ENCODE measurements at places on chromosomes 6 and 20.
A peak's percentile ranks its signal among the peaks of the same experiment; 100 is the strongest.

DNA sequence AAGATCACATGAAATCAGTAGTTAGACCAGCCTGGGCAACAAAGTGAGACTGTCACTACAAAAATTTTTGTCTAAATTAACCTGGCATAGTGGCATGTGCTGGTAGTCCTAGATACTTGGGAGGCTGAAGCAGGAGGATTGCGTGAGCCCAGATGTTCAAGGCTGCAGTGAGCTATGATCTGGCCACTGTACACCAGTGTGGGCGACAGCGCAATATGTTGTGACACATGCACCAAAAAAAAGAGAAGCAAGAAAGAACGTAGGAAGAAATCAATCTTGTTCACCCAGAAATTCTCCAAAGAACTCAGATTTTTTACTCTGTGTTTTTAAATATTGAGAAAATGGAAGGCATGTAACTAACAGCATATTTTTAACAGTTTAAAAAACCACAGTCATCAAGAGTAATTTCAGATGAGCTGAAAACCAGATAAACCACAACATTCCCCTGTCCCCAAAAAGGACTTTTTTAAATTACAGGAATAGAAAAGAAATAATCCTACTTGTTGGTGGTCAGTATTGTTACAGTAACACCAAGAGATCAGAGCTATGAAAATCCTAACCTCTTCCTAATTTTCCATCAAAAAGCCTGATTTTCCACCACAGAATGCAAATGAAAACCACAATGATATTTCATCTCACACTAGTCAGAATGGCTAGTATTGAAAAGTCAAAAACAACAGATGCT lies 240.2 kb downstream of the KHDC1L start:
- no peak for DNase-seq

DNA sequence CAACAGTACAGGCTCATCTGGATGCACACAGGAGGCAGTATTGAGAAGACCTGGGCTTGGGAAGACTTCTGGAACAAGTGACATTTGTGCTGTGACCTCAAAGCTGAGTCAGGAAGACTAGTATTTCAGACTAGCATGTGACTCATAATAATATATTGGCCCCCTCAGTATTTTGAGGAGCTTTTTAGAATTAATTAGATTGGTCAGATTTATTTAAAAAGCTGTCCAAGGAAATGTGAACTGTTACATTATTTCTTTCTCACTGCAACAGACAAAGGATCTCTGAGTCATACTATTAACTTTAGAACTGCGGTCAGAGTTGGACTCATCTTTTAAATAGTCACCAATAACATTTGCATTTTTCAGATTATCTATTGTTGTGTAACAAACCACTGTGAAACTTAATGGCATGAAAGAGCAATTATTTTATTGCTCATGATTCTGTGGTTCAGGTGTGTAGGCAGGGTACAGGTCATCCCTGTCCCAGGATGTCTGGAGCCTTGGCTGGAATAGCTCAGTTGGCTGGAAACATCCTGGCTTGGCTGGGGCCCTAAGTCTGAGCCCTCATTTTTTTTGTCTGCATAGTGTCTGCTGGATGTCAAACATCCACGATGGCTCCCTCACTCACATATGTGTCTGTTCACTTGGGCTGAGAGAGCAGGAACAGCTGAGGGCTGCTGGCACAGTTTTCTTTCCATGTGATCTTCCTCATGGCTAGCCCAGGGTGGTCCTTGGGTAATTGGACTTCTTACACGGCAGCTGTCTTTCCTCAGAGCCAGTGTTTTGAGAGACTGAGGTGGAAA lies 46.9 kb downstream of the MAP3K4 start:
- DNase-seq = no peak

GRCh38 chr20:44733341-44734069 lies 12.2 kb upstream of the KCNK15 start:
- DNase-seq = peak; percentile 34

- DNase-seq = no peak
Observed at GRCh38 chr20:49756241-49756640, 42.6 kb upstream of the B4GALT5 start.

DNA sequence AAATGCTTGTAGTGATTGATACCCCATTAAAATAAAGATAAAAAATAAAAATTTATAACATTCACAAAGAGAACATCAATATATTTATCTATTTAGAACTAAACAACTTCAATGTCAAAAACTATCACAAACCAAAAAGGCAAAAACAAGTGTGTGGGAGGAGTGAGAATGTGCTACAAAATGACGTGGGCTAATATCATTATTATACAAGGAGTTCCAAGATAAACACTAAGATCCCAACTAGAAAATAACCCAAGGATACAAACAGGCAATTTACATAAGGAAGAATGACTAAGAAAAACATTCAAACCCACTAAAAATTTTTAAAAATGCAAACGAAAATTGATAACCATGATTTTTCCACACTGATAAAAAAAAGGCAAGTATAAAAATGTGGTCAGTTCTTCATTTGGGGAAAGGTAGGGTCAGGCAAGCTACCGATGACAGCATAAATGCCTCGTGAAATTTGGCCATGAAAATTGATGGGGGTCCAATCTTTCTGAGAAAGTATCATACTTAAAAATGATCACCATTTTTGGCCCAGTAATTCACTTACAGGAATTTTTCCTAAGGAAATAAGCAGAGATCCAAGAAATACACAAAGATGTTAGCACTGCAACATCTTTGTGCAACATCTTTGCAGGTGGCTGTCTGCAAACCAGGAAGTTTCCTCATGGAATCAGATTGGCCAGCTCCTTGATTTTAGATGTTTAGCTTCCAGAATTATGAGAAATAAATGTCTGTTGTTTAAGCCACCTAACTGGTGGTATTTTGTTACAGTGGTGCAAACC lies 140.2 kb downstream of the TMEM200A start:
- DNase-seq = no peak

DNA sequence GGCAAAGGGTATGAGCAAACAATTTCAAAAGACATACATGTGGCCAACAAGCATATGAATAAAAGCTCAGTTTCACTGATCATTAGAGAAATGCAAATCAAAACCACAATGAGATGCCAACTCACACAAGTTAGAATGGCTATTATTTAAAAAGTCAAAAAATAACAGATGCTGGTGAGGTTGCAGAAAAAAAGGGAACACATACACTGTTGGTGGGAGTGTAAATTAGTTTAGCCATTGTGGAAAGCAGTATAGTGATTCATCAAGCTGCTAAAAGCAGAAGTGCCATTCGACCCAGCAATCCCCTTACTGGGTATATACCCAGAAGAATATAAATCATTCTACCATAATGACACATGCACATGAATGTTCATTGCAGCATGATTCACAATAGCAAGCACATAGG lies 6.7 kb upstream of the KHDC1L start:
- DNase-seq = no peak

DNA sequence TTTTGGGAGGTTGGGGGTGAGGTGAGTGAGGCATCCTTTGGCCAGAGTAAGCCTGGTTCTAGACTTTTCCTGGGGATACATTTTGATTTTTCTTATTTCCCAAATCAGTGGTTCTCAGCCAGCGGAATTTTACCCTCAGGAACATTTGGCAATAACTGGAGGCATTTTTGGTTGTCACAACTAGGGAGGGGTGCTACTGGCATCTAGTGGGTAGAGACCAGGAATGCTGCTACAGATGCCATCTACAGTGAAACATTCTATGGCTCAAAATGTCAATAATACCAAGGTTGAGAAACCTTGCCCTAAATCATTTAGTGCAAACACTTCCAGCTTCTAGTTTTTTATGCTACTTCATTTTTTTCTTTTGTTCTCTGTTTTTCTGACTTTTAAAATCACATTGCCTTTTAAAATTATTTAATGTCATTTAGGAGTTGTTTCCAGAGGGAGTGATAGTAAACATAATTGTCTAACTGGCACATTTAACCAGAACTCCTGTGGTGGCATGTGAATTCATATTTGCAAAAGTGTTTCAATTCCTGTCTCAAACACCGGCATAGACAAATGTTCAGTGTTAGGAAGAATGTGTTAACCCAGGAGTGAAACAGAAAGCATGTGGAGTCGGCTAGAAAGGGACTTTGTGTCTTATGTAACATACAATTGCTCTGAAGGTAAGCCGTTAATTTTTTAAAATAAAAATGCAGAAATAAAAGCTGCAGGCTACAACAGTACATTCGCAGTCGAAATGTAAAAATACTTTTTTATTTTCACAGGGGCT lies 59.0 kb downstream of the QRSL1 start:
- DNase-seq = no peak

GRCh38 chr20:24999568-24999967 lies 7.0 kb upstream of the APMAP start:
- no peak for DNase-seq

GRCh38 chr20:17641520-17641964 lies 40.5 kb downstream of the RRBP1 start:
- DNase-seq = no peak

- no peak for DNase-seq
Observed at GRCh38 chr20:12072954-12073264, 155.2 kb downstream of the BTBD3 start.
